Activated naive CD8-positive, alpha-beta T cell treated with anti-CD3 and anti-CD28 coated beads, Interleukin-2, amount 10 ng/mL, durations not matched to agents 7 days and 5 days (primary cell): ENCODE measurements at places on chromosomes 1 and 21.

- DNase-seq = peak; percentile 42
Observed at GRCh38 chr21:36698385-36698980, 432 bp upstream of the SIM2 start.

DNA sequence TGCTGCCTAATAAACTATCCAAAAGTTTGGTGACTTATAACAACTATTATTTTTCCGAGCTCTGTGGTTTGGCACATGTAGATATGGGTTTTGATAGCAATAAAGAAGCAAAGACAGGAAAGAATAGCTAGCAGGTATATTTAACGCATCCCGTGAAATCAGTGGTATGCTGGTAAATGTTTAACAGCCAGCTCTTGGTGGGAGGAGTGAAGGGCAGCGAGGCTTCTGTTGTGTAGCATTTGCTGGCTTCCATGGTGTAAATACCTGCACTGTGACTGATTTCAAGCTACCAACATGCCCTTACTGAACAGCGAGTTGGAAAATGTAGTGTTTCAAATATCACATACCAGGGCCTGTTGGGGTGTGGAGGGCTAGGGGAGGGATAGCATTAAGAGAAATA is 291.0 kb downstream of the PRDM2 start:
- DNase-seq = no peak

DNA sequence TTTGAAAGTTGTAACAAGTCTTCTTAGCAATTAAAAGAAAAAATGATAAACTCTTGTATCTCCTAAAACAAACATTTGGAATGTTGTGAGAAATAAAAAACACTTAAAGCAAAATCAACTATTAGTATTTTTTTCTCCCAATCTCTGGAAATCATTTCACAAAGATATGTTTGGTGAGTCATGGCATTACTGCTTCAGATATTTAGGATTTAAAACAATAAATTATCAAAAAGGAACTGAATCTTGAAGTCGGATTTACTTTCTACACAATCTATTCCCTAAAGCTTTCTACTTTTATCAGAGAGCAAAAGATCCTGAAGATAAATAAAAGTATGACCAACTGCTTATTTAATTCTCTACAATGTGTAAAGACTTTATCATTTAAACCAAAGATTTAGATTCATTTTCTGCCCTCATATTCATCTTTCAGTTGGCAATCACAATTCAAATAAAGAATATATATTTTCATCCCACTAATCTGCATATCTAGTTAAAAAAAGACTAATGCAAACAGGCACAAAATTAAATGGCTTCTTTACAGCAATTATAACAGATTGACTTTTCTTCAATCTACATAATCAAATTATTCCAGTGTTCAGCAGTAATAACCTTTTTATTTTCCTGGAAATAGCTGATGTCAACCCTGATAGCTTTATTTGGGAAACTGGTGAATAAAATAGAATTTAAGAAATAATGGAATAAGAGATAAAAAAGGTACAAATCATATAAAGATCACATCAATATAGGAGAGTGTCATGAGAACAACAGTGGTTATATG is 230.0 kb downstream of the COP1 start:
- DNase-seq = no peak

GRCh38 chr1:205199931-205200299 is 11.6 kb downstream of the DSTYK start:
- no peak for DNase-seq

- DNase-seq = no peak
Observed at GRCh38 chr1:109883248-109883955, 27.2 kb upstream of the CSF1 start.

GRCh38 chr1:97780884-97781283 is 139.9 kb downstream of the DPYD start:
- DNase-seq = no peak

- no peak for DNase-seq
Observed at GRCh38 chr1:90346349-90346748, 351.4 kb downstream of the ZNF326 start.

DNA sequence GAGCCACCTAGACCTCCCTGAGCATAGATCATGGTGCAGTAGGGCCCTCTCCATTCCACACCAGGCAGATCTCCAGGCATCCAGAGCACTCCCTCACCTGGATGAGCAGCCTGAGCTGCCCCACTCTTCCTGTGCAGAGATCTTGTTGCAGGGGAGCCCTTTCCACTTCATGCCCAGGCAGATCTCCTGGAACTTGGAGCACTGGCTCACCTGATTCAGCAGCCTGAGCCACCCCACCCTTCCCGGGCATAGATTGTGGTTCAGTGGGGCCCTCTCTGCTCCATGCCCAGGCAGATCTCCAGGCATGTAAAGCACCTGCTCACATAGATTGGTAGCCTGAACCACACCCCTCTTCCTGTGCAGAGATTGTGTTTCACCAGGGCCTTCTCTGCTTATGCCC is 78.0 kb downstream of the SEC16B start:
- no peak for DNase-seq

DNA sequence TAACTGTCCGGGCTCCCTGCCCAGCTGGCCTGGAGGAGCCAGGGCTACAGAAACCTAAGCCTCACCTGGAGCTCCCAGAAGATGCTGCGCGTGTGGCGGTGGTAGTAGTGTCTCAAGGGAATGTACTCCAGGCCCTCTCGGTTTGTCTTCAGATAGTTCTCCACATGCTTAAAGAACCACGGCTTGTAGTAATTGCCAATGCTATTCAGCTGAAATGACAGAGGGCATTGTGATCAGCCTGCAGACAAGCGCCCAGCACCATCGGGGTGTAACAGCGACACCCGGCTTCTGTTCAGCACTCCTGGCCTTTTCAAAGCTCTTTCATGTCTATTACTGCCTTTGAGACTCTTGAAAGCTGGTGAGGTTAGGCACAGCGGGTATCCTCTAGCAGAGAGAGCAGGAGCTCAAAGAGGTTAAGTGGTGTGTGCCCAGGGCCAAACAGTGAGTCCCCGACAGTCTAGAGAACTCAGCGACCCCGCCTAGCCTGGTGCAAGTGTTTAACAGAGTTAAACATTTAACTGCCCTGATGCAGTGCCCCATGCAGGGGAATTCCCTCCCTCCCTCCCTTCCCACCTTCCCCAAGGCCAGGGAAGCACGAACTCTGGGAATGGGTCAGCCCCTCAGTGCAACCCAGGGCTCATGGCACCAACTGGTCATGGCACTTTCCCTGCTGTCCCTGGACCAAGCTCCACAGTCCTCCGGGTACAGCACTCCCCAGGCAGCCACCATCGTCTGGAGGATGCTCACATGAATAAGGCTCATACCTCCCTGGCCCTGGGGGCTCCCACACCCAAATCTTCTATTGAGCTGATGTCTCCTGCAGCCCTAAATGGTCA is 21.5 kb downstream of the DHCR24 start:
- DNase-seq = no peak

DNA sequence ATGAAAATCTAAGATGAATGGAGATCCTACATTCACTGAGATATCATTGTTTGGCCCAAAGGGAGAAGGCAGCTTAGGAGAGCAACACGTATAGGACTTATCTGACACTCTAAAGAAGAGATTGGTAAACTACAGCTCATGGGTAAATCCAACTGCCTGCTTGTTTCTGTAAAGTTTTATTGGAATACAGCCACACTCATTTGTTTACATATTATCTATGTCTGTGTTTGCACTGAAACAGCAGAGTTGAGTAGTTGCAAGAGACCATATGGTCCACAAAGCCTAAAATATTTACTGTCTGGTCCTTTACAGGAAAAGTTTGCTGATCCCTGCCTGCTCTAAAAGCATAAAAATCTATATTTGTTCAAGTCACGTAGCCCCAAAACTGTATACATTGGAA is 14.3 kb upstream of the LRRC53 start:
- DNase-seq = no peak

DNA sequence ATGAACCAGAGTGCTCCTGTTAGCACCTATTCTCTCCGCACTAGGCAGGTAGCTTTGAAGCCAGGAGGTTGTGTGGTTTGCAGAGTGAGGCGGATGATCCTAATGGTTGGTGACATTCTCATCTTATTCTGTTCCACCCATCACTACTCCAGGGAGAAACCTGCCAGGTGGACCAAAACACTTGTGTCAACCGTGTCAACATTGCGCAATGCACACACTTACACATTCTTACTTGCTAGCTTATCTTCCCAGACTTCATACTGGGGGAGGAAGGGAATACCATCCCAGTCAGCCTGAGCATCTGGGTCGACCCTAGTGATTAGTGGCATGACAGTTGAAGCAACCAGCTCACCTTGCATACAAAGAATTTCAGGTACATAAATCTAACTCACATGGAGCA is 236.9 kb downstream of the RPS6KC1 start:
- no peak for DNase-seq

DNA sequence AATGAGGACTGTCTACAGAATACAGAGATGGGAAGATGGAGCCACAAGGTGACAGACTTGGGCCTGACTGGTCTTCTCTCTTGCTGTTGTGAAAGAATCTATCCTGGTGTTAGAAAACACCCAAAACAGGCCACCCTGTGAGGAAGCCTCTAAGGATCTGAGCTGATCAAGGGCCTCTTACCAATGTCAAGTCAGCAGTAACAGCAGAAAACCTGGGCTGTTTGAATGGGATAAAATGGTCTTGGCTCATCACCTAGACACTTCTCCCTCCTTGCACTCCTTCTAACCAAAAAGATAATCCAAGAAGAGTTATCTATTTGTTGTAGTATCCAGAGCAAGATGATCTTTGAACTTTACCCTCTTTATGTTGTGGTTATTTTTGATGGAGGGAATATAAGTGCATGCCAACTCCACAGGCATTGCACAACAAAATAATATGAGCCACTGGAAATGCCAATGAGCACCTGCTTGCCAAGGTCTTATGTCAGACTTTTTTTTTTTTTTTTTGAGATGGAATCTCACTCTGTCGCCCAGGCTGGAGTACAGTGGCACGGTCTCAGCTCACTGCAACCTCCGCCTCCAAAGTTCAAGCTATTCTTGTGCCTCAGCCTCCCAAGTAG is 32.8 kb upstream of the ZNF281 start:
- DNase-seq = no peak

DNA sequence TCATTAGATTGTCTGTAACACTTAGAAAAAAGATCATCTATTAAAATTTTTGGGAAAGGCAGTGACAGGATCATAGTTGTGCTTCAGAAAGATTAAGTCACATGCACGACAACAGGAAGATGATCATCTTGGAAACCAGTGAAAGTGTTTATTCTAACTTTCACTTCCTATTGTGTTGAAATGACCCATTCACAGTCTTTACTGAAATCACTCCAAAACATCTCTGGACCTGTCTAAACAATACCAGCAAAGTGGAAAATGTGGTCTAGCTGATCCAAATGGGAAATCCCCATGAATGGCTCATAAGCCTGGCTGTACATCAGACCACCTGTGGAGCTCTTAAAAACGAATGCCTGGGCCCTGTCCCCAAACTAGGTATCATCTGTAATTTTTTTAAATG is 111.1 kb upstream of the ETV3 start:
- no peak for DNase-seq

DNA sequence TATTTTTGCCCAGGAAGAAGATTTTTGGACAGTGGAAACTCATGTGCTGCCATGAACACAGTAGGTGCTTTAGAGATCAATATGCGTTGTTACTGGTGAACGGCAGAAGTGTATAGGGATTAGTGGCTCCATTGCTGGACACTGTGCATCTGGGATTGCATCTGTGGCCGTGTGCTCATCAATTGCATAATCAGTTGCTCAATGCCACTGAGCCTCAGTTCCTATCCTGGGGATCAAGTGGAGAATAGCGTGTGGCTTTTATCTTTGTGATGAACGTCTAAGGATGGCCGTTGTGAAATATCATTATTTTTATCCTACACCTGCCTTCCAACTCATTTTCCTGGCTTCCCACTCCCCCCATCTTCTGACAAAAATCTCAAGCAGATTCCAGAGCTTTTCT is 5.4 kb downstream of the TNN start:
- DNase-seq = no peak

GRCh38 chr1:98405581-98406074 is 255.9 kb upstream of the SNX7 start:
- DNase-seq = no peak

GRCh38 chr1:116567790-116568661 is 2.8 kb downstream of the CD58 start:
- no peak for DNase-seq

DNA sequence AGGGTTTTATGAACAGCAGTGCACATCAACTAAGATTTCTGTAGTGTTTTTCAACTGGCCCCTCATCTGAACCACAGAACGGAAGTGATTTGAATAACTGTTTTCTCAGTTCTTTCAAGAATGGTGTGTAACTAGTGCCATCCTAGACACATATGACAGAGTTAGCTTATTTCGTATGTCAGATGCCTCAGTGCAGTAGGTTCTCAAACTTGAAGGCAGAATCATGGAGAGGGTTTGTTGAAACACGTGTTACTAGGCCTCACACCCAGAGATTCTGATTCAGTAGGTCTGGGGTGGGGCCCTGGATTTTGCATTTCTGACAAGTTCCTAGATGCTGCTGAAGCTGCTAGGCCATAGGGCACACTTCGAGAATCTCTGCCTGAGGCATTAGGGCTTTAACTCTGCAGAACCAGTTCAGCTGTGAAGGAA is 49.0 kb downstream of the SCCPDH start:
- DNase-seq = no peak

- DNase-seq = no peak
Observed at GRCh38 chr1:193270996-193271395, 84.6 kb upstream of the B3GALT2 start.

DNA sequence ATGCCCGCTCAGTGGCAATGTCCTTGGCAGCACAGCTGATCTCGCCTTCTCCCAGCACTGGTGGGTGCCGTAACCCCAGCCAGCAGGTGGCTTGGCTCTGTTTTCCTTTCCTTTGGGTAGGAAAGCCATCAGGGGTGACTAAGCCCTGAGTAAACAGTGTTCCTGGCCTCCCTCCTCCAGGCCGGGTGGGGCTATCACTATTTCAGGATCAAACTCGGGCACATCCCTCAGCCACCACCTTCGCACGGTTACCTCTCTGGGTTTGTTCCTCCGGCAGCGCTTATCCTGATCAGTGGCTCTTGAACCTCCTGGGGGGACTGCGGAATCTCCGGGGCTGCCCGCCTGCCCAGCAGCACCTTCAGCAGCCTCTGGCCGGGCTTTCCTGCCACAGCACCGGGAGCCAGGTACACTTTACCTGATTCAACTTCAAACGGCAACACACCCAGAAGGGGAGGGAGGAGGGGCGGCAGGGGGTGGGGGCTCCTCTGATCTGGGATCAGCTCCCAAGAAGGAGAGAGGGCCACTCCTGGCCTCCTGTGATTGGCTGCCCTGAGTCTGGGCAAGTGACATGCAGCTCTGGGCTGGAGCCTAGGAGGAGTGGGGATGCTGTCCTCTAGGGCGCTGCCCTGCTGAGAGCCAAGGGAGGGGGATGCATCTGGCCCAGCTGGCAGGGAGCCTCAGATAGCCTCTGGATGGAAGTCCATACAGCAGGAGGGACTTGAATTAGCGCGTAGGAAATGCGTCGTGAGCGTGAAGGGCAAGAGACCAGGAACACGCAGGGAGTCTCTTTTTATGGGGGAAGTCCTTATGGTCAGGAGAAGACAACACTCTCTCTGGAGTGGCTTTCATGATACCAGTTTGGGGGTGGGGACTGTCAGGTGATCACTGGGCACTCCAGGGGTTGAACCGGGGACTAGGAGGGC is at the start of gene ASCL5:
Gene ASCL5 (minus strand): TSS at position 353 of the 923 bp plus-strand sequence. CDS start 11,812 bp downstream, outside the sequence.
- no peak for DNase-seq
